Iris pigment epithelial cell (primary cell): ENCODE measurements at places on chromosomes 16 and 17.
A peak's percentile ranks its signal among the peaks of the same experiment; 100 is the strongest.

DNA sequence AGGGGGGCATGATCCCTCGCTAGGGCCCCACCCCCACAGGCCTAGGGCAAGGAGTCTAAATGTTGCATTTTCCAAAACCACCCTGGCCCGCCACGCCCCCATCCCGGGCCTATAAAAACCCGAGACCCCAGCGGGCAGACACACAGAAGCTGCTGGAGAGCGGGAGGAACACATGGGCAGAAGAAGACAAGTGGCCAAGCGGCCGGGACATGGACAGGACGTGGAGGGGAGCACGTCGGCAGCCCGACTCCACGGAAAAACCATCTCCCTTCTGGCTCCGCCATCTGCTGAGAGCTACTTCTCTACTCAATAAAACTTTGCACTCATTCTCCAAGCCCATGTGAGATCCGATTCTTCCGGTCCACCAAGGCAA, 34.1 kb upstream of the ENPP7 start:
- DNase-seq, result no peak

DNA sequence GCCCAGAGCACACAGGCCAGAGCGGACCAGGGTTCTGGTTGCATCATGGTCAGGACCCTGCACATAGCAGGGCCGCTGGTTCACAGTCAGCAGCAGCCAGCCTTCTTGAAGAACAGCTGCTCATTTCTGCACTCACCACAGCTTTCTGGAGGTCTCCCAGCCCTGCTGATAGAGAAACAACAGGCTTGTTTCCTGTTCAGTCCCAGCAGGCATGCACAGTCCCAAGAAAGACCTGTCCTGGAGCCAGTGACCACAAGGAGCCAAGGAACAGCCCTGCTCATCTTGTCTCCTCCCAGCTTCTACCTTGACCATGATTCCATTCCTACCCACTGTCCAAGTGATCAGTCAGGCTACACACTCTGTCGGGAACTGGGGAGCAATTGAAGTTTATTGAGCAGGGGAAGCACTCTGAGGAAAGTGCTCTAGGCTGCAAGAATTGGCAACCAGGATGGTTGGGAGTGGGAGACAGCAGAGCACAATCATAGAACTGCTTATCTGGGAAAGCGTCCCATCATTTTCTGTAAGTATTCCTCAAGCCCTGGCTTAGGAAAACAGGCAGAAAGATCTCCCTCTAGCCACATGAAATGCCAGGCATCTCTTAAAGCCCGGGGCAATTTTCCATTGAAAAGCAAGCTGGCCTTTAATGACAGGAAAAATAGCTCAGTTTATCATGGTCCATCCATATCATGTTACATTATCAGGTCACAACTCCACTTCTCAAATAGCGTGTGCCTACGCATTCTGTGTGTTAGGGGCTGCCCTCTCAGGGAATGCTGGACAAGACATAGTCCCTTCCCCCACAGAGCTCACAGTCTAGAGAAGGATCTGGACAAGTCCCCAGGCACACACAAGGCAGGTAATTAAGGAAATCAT, 155.4 kb upstream of the FOXF1 start:
- peak; percentile 63 for DNase-seq

DNA sequence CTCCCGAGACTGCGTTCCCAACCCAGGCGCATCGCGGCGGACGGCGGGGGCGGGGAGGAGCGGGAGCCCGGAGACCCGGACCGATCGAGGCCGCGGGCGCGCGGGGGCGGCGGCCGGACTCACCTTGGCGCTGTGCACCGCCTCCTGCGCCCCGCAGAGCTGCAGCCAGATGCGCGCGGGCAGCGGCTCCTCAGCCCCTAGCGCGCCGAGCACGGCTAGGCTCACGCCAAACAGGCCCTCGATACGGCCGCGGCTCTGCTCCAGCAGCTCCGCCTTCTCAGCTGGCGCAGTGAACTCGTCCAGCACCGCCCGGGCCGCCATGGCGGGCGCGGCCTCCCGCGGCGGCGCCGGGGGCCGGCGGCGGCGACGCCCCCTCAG, 339 bp downstream of the N4BP1 start:
- DNase-seq, result peak; percentile 34

DNA sequence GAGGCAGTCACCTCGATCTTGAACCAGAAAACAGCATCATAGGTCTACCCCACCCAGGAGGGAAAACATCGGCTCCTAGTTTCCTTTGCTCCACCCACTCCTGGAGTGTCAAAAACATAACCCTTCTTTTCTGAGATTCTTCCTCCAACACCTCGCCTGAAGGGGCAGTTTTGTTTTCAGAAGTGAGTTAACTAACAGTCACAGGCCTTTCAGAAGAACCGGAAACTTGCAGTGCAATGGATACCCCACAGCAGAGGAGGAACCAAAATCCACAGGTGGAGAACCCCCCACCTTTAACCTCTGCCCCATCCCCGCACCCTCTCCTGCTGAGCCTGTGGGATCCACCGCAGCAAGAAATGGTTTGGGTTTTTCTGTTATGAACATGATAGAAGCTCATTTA, 7.8 kb upstream of the TEX2 start:
- no peak for DNase-seq

DNA sequence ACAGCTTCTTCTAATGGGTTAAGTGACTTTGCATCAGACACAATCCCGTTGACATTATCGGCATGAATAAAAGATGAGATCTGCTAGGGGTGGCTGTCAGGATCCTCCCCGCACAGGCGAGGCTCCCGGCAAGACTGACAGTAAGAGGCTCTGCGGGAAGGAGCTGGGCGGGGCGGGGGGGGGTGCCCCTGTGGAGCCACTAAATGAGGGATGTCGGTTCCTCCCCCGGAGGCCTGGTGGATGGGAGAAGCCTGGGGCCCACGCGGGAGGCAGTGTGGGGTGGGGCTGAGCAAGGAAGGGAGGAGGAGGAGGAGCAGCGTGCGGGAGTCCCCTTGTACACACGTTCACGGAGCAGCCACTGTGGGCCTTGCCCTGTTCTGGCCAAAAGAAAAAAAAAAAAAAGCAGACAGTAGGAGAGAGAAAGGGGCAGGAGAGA, 190.9 kb upstream of the GSE1 start:
- no peak for DNase-seq

DNA sequence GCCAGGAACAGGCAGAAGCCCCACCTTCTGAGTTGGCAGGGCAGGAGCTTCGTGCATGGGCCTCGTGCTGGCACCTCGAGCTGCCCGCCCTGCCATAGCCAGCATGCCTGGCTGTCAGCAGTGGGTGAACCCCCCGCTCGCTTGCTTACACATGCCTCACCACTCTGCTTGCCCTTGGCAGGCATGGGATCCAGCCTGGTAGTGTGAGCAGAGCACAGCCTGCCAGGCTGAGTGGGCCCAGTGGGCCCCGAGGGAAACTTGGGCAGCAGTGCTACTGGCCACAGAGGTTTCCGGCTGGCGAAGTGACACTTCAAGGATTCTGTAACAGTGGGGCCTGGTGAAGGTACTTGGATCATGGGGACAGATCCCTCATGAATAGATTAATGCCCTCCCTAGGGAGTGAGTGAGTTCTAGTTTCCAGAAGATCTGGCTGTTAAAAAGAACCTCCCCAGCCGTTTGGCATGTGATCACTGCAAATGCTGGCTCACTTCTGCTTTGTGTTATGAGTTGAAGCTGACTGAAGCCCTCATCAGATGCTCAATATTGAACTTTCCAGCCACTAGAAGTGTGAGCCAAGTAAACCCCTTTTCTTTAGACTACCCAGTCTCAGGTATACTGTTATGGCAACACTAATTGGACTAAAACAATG, 114.7 kb downstream of the BCAS3 start:
- DNase-seq, result no peak

- peak; percentile 85 for DNase-seq
Observed at GRCh38 chr16:67091906-67092566, 17.7 kb upstream of the PHAF1 start.

- no peak for DNase-seq
Observed at GRCh38 chr16:58049232-58050185, 24.0 kb downstream of the MMP15 start.

DNA sequence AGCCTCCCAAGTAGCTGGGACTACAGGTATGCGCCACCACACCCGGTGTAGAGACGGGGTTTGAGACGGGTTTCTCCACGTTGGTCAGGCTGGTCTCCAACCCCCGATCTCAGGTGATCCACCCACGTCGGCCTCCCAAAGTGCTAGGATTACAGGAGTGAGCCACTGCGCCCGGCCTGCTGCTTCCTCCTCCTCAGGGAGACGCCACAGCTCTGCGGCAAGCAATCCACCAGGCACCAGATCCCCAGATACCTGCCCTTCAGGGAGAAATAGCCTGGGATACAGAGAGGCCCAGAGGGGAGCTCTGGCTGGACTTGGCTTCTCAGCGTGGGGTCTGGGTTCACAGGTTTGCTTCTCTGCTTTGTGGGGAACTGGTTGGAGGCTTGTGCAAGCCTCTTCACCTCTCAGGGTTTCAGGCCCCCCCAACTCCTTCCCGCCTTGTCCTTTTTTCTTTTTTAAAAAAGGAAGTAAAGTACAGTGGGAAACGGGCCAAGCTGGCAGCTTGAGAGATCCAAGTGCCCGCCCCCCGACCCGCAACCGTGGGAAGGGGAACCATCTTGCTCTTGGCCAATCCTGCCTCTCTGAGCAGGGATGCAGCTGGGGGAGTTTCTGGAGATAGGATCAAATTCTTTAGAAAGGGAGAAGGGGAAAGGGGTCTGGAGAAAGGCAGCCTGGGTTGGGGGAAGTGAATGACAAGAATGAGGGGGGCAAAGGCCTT, 2.6 kb upstream of the SPHK1 start:
- DNase-seq, result no peak

DNA sequence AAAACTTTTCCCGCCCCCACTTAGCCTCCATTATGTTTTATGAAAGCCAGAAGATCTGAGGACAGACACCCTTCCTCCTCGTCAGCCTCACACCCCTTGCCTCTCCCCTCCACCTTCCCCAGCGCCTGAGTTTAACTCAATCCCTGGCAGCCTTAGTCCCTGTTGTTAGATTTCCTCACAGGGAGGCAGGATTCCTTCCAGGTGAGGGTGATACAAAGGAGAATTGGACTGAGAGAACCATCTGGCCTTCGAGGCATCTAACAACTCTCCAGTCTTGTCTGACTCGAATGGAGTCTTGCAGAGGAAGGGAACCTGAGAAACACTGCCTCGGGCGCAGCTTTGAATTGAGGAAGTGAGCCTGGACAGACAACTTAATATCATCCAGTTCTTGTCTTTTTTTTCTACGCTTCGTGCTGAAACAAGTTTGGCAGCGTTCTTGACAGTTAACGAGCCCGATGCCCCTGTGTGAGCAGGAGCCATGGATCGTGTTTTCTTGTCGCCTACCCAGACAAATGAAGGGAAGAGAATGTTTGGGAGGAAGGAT, 1.3 kb upstream of the ZNF768 start:
- no peak for DNase-seq

GRCh38 chr16:53121661-53122060, 66.9 kb downstream of the CHD9 start:
- peak; percentile 44 for DNase-seq

DNA sequence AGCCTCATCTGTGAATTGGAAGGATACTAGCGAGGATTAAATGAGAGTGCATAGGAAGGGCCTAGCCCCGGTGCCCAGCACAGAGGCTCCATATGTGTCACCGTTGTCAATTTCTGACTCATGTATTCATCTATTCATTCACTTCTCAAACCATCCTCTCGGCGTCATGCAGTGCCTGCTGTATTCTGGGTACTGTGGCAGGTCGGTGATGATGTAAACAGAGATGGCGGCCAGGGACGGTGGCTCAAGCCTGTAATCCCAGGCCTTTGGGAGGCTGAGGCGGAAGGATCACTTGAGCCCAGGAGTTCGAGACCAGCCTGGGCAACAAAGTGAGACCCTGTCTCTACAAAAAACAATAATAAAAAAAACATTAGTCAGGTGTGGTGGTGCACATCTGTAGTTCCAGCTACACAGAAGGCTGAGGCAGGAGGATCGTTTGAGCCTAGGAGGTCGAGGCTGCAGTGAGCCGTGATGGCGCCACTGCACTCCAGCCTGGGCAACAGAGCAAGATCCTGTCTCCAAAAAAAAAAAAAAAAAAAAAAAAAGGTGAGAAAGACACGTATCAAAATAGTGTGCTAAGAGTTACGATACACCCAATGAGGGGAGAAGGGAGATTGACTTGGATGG, 4.3 kb upstream of the PPP1R1B start:
- no peak for DNase-seq

DNA sequence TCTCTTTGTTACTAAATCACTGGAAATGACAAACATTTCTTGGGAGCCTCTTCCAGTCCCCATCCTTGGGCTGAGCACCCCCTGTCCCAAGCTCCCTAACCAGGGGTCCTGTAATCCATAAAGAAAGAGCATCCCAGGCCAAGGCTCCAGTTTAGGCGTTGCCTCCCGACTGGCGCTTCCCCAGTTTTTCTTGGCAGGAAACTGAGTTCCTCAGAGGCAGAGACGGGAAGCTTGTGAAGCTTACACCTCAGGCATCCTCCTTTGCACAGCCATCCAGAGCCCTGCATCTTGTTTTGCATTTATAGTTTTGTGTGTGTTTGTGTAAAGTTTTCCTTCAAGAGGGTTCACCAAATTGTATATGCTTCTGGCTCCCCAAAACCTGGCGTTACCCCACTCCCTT, 7.1 kb downstream of the COPZ2 start:
- no peak for DNase-seq

DNA sequence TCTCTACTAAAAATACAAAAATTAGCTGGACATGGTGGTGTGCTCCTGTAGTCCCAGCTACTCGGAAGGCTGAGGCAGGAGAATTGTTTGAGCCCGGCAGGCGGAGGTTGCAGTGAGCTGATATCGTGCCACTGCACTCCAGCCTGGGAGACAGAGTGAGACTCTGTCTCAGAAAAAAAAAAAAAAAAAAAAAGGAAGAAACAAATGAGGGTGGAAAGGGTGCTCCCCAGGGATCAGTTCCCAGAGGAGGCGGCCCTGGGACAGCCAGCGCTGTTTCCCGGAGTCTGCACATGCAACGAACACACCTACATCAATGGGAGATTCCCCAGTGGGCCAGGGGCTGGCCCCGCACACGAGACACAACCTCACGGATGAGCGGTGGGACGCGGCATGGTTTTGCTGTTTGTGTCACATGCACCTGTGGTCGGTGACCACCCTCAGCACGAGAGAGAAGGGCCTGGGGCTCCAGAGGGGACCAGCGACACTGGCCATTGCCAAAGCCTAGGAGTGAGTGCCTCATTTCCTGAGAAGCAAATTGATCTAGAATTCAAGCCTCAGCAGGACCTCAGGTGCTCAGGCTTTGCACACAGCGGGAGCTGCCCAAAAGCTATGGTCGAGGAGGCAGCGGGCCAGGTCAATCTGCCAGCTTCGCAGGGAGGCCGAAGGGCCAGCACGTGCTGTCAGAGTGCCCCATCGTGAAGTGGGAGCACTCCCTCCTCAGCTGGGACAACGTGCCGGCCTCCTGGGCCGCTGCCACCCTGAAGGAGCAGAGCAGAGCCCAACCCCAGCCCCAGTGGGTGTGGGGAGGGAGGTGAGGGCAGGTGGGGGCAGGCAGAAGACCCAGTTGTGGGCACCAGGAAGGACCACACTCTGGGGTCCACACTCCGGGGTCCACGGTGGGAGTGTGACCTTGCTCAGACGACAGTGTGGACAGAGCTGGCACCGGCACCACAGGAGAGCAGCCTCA, 13.8 kb upstream of the WDR45B start:
- no peak for DNase-seq

DNA sequence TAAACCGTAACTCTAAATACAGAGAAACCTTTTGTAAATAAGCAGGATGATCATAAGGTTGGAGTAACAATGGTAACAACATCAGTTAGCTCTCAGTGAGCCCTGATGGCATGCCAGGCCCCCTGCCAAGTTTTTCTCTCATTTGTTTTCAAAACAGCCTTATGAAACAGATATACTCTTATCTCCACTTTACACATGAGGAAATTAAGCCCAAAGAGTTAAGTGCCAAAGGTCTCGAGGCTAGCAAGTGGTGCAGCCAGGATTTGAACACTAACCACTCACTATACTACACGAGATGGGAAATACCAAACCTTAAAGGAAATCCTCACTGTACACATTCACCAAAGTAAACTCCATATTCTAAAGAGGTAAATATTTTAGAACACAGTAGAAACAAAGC, 15.0 kb downstream of the USP31 start:
- DNase-seq, result peak; percentile 63
